Activated T-helper 1 cell treated with anti-CD3 and anti-CD28 coated beads, Interleukin-2, amount 50 U/mL, for 16 hours (primary cell): ENCODE measurements at places on chromosomes 1 and 21.
A peak's percentile ranks its signal among the peaks of the same experiment; 100 is the strongest.

GRCh38 chr1:192067360-192067759, 90.9 kb upstream of the RGS18 start:
- no peak for DNase-seq

DNA sequence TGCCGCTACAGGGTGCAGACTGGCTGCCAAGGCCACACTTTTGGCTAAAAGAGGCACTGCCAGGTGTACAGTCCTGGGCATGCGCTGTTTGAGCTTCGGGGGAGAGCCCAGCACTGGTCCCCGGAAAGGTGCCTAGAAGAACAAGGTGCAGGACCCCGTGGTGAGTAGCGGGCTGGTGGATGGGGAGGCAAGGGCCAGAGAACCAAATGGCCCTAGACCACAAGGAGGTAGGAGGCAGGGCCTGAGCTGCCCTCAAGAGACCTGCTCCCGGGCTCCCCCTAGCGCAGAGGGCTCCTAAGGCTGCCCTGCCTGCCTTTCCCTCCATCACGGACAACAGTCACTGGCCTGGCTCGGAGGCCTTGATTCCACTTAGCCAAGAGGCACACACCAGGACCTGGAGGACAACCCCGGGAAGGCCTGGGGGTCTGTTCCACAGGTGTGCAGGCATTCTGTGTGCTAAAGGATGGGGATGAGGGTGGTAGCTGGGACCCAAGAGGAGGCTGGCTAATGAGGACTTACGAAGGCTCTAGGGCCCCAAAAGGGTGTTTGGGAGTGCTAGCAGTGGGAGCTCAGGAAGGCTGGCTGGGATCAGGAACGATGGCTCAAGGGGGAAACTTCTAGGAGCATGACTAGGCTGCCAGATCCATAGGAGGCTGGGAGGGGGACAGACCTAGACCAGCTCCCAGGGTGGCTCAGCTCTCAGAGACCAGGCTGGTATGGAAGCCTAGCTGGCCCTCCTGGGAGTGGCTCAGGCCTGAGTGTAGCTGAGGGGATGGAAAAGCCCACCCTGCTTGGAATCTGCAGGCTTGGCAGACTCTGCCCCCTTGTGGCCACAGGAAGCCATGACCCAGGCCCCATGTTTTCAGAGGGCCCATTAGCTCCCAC, 742 bp downstream of the ARTN start:
- DNase-seq = peak; percentile 12

- DNase-seq = peak; percentile 62
Observed at GRCh38 chr1:34742667-34743270, 12.1 kb upstream of the GJB5 start.

GRCh38 chr1:6438047-6438525, 13.5 kb downstream of the ESPN start:
- peak; percentile 59 for DNase-seq

GRCh38 chr1:82721702-82722101, 921.0 kb downstream of the ADGRL2 start:
- DNase-seq = no peak

GRCh38 chr1:157241185-157241538, 103.0 kb upstream of the ETV3 start:
- no peak for DNase-seq

DNA sequence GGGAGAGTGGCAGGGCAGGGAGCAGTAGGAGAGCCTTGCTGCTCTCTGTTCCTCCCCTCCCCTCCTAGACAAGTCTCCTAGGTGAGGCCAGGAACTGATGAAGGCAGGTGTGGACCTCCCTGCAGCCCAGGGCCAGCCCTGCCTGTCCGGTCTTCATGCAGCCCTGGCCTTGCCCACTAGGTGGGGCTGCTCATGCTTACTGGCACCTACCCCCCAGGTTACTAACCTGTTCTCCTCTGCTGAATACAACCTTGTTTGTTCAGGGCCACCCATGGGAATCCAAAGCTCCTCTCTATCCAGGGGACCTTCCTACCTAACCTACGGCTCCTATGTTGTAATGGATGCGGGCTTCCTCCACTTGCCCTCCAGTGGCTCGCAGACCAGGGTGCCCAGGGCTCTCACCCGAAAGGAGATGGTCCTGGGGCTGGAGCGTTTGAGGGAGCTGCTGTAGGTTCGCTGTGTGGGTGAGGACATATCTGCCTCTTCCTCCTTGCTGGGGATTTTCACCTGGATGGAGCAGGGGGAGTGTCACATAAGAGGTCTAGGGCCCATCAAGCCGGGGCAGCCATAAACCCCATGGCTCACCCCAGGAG, 7.9 kb upstream of the TNNT2 start:
- DNase-seq = no peak

GRCh38 chr1:52551507-52552235, 1.2 kb downstream of the TUT4 start:
- peak; percentile 17 for DNase-seq

DNA sequence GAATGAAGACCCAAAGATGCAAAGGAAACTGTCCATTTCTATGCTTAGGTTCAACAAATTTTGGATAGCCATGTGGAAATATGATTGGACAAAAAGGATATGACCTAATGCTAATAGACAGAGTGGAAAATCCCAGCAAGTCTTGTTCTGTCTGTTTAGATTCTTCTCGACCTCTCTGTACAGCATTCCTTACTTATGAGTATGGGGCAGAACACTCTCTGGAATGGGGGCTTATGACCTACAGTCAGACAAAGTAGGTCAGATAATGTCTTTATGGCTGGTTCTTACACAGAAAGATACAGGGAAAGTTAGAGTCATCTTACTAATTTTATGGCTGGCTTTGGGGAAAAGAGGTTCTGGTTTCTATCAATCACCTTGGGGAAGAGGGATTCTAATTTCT, 2.8 kb downstream of the GCSAML start:
- DNase-seq = no peak

GRCh38 chr21:14736162-14736561, 190.0 kb upstream of the SAMSN1 start:
- DNase-seq = no peak

DNA sequence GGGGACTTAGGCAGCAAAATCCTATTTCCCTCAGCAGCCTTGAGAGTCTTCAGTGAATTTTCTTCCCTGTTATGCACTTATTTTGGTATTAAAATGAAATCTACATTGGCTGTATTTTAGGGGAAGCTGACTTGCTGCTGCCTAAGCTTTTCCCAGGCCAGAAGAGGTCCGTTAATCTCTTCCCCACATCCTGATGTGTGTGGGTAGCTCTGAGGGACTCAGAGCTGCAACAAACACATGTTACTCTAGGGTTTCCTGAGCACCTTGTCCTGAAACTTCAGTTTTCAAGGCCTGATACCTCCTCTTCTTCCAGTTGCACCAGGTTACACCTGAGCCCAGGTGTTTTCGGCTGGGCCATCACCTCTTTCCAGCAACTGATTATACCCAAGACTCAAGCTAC, 51.5 kb downstream of the SYT6 start:
- DNase-seq = no peak

- DNase-seq = no peak
Observed at GRCh38 chr1:195828325-195828724, 779.9 kb downstream of the KCNT2 start.

DNA sequence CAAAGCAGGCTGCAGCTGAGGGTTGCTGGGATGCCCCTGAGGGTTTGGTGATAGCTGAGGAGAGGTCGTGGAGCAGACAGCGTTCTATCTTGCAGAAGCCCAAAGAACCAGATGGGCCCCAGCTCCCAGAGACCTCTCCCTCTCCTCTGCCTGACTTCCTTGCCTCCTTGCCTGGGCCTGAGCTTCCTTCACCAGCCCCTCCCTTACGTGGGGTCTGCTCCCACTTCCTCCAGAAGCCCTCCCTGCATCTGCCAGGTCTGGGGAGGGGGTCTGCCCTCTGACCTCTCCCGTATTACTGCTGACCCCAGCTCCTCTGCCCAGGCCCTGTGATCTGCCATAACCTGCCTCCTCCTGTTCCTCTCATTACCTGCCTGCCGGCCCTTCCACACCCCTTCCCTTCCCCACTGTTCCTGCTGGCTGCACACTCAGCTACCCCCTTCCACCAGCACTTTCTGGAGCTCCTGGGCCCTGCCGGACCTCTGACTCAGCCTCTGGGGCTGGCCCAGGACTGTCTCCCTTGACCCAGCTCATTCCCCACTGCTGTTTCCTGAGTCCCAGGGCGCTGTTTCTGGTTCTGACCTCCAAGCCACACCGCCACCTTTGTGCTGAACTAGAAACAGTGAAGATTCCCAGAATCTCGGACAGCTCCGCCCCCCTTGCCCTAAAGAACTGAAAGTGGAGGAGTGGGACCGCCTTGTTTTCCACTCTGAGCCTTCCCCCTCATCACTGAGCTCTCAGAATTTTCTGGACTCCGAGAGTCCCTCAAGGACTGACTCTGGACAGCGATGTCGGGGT, 237.7 kb upstream of the C1orf174 start:
- DNase-seq = no peak

GRCh38 chr1:99216956-99217355, 47.3 kb upstream of the PLPPR4 start:
- no peak for DNase-seq

- no peak for DNase-seq
Observed at GRCh38 chr1:8047112-8047511, 21.0 kb upstream of the ERRFI1 start.

- DNase-seq = no peak
Observed at GRCh38 chr1:94600556-94600955, 59.0 kb upstream of the F3 start.

GRCh38 chr1:118160806-118161205, 24.2 kb downstream of the SPAG17 start:
- DNase-seq = no peak

- DNase-seq = no peak
Observed at GRCh38 chr1:27658951-27659496, 13.0 kb downstream of the IFI6 start.

DNA sequence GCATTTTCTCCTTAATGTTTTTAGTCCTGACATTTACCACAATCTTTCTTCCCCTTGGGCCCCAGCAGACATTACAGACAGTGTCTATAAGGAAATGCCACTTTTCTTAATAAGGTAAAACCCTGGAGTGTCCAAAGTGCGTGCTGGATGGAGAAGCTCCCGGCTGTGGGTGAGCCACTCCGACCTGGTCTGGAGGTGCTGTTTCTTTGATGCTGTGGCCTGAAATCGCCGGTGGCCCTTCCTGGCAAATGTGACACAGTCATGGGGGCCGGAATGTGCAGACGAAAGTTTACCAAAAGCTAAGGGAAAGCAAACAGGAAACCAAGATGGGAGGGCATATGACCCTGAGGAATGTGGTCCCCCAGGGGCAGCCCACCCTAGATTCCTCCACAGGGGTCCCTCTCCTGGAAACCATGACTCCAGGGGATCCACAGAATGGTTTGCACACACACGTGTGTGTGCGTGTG, 77.9 kb downstream of the FHAD1 start:
- no peak for DNase-seq

DNA sequence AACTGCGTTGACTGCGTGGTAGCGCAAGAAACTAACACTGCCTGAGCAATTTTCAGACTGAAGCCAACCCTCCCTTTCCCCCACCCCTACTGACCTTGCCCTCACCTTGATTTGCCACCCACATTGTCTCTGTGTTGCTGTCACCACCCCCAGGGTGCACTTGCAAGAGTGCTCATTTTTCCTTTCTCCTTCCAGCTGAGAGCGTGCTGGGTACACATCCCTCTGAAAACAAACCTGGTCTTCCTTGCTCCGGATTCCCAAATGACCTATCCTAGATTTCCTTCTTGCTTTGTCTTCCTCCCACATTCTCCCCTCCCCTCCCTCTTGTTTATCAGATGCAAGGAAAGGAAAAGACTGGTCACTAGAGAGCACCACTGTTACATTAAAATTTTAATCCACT, 24.2 kb downstream of the MPZ start:
- DNase-seq = no peak

DNA sequence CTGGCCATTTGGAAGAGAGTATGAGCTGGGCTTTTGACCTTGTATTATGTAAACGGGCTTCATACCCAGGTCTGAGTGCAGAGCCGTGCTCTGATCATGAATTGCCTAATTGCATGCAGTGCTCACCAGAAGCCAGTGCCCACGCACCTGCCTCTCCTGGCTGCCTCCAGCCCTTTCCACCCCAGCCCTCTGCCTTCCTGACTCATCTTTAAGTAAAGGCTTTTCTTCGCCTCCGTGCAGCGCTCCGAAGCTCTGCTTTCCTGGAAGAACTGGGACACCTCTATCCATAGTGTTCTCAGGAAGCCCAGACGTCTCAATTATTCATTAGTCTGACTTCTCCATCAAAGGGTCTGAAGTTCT, 413.7 kb downstream of the PTPRU start:
- DNase-seq = no peak

GRCh38 chr1:2788506-2789163, 12.9 kb downstream of the TTC34 start:
- DNase-seq = no peak

DNA sequence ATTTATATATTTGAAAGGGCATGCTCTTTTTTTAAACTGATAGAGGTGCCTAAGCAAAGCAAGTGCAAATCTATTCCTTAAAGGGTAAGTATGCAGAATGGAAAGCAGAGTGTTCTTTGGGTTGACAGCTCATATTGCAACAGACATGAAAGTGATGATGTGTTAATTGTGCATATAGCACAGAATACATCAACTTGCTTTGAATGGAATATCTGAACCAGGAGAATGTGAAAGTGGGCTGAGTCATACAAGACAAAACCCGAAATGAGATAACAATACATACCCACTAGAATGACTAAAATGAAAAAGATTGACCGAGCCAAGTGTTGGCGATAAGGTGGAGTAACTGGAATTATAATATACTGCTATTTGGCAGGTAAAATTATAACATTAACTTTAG, 4.3 kb downstream of the CR1 start:
- DNase-seq = no peak

GRCh38 chr1:157775101-157775870, 1.6 kb downstream of the FCRL2 start:
- DNase-seq = no peak

DNA sequence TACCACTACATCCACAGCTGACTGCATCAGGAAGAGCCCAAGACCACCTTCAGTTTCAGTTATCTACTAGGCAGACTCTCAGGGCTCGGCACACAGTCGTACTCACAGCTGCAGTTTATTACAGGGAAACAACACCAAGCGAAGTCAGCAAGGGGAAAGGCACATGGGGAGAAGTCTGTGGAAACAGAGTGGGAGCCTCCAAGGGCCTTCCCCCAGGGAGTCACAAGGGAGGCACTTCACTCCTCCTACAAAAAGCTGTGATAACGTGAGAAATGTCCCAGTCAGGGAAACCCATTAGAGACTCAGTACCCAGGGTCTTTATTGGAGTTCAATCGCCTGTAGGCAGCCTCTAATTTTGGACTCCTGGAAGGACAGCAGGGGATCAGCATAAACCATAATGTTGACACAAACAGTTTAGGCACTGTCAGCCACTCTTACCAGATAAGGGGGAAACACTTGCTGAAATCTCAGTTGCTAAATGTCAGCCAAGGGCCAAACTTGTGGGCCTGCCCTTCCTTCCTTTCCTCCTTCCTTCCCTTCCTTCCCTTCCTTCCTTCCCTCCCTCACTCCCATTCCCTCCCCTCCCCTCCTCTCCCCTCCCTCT, 444.0 kb downstream of the SMYD3 start:
- no peak for DNase-seq
